ENCODE measurements at places on chromosomes 7 and 10.

- no peak for DNase-seq
These were observed 293.5 kb upstream of the IMMP2L start for GRCh38 chr7:111855842-111856227.

DNA sequence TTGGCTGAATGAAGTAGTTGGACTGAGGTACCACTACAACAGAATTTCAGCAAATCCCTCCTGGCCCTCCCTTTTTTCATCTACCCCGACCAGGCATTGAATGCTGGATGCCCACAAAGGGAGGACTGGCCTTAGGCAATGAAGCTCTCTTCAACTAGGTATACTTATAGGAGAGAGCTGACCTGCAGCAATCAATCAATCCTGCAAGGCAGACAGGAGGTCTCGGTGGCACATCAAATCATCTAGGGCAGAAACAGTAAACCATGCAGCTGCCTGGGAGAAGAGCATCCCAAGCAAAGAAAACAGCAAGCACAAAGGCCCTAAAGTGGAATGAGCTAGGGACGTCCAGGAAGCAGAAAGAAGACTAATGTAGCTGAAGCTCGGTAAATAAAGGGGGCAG, 2.4 kb upstream of the ABRAXAS2 start:
- no peak for DNase-seq

DNA sequence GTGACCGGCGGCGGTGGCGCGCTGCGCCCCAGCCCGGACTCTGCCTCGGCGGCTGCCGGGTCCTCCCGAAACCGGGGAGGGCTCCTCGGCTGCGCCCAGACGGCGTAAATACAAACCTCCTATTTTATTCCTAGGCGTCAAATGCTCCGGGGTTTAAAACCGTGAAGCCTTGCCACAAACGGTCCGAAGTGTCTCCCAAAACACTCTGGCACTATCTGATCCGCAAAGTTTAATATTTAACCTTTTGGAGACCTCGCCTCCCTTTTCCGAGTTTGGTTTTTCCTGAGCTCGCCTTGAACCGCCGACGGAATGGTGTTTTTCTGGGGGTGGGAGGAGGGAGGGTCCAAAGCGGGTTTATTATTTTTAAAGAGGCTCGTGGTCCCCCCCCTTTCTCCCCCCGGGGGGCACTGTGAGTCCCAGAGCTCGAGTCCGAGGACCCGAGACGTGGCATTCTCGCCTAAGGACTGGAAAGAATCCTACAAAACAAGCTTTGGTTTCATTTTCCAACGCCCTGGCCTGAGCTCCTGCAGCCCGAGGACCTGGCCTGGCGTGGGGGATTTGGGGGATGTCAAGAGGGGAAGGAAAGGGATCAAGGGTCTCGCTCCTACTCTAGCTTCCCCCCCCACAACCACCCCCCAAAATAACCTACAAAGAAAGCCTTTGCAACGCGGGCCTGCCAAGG, 1.8 kb downstream of the TNRC18 start:
- DNase-seq: no peak

DNA sequence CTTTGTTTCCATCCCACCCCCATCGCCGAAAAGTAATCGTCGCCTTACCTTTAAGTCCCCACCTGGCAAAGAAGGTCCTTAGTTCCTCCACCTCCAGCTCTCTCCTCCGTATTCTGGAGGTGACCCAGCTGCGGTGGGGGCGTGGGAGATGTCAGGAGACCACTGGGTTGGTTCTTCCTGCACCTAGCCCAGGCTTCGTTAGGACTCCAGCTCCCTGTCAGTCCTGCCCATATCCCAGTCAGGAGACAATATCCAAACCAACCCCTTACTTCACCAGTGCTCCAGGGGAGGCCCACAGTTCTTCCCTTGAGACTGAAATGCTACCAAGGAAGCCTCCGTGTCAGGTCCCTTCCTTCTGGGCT, 693 bp downstream of the ADIRF start:
- DNase-seq: no peak

DNA sequence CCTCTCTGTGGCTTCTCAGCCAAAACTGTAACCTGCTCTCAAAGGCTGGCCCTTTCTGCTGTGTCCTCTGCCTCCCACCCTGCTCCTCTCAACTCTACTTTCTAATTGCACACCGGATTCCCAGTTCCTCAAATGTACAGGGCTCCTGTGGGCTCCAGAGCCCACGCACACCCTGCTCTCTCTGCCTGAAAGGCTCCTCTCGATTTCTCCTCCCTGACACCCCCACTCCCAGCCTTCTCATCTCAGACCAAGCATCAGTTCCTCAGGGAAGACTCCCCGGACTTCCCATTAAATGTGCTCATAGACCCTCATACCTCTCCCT, 111.7 kb upstream of the STEAP1B start:
- no peak for DNase-seq

DNA sequence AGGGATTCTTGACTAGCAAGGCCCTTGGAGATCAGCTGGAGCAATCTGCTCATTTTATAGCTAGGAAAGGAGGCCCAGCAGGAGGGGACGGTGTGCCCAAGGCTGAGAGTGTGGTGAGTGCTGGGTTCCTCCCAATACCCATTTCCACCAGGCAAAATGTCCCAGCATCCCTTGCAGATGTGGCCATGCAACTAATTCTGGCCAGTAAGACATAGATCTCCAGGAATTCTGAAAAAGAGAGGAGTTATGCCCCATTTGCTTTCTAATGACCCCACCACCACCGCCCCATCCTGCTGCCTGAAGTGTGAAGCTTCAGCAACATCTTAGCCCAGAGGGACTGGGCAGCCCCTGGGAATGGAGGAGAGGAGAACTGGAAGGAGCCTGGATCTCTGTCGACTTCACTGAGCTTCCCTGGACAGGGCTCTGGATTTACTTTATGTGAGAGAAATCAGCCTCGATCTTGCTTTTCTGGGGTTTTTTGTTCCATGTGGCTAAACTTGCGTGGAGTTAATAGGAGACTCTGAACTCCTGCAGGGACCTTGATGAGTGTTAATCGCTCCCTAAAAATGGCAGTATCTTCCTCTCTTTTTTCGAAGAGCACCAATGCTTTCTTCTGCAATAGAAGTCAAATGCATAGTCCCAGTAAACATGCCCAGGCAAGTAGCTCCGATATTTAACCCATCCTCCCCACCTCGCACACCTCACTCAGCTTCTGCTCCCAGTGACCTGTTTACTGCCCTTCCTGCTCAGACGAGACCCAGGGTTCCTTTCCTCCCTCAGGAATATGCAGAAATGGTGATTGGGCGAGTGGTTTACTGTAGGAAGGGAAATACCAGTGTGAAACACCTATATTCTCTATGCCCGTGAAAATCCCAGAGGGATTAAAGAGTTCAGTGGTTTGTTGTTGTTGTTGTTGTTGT, 127.5 kb upstream of the GPR26 start:
- DNase-seq: no peak

GRCh38 chr7:12315049-12315448, 88.6 kb downstream of the VWDE start:
- DNase-seq: no peak

Measured in activated CD8-positive, alpha-beta memory T cell treated with anti-CD3 and anti-CD28 coated beads, Interleukin-2, amount 50 U/mL, for 4 hours (primary cell).